ENCODE measurements at places on chromosomes 11 and 22.
A peak's percentile ranks its signal among the peaks of the same experiment; 100 is the strongest.

DNA sequence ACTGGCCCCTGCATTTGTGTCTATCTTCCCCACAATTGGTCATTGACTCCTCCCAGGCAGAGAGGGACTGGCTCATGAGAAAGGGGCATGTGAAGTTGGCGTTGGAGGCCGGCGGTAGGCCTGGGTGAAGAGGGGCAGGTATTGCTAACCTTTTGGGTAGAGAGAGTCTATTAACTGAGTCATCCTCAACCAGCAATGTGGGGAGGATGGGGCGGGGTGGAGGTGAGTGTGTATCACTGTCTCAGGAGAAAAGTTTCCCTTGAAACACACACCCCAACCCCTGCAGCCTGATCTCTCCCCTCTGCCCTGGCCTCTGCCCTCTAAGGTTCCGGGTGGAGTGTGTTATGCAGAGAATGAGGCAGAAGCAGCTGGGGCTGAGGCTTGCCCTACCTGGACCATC is 60.1 kb upstream of the PHF21B start:
- DNase-seq = no peak

DNA sequence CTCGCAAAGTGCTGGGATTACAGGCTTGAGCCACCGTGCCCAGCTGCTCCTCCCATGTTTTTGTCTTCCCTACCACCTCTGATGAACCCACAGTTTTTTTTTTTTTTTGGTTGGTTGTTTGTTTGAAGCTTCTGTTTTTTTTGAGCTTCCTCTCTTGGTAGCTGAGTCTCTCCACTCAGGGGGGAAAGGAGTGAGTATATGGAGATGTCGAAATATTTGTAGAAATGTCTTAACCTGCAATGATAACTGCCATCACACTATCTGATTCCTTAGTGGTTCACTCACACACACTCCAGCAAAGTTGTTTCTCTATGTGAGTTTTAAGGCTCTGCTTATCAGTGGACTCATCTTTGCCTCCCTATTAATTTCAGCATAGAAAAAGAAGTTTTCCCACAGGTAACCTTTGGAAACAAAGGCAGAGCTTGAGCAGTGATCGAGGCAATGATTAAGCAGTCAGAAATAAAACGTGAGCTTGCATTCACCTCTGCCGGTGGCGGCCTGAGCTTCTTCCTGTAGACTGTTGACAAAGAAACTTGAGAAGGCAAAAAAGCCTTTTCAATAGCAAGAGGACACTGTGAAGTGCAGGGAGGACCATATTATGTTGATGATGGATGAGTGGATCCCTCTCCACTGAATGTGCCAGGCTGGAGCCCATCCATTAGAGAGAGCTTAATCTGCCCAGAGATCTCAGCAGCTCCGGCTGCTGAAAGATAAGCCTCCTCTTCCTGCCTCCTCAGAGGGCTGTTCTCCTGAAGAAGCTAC is 29.0 kb upstream of the RASSF10 start:
- DNase-seq = no peak

DNA sequence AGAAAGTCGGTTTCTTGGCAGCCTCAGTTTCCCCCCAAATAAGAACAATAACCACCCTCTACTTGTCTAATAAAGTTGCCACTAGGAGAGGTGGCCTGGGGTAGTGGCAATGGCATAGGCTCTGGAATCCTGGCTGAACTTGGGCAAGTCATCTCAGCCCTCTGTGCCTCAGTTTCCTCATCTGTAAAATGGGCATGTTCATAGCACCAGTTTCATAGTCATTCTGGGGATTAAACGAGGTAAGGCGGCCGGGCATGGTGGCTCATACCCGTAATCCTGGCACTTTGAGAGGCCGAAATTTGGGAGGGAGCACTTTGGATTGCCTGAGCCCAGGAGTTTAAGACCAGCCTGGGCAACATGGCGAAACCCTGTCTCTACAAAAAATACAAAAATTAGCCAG is 63.0 kb downstream of the SGSM1 start:
- DNase-seq = no peak

- DNase-seq = peak; percentile 53
Measured at GRCh38 chr11:75351791-75352587, 528 bp upstream of the ARRB1 start.

DNA sequence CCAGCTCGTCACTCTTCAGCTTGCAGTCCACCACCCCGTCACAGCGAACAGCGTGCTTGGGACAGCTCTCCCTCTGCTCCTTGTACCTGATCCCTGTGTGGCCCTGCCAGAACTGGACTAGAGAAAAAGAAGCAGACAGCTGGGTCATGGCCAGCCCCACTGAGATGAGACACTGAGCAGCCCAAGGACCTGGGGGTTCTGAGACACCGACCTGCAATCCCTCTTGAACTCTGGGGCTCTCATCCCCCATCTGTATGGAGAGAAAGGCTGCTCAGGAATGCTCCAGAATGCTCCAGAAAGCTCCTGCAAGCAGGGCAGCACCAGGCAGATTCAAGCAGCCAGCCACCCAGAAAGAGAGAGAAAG is 14.8 kb downstream of the TMPRSS13 start:
- no peak for DNase-seq

- DNase-seq = no peak
Measured at GRCh38 chr11:1782831-1783724, 19.4 kb upstream of the CTSD start.

- DNase-seq = no peak
Measured at GRCh38 chr11:14746857-14747395, 103.3 kb downstream of the PDE3B start.

DNA sequence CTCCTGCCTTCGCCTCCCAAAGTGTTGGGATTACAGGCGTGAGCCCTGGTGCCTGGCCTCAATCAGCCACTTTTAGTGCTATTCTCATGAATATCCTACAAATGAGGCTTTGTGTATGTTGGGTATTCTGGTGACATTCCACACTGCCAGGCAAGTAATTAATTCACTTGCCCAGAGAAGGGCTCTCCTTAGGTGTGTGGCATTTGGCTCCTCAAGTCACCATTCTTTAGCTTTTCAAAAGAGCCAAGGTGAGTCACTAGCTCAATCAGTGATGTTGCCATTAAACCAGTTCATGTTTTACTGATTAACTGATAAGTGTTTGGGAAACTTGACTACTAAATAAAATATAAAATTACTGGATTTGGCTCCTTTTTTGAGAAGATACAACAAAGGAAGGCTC is 52.2 kb downstream of the SLC25A17 start:
- no peak for DNase-seq

- no peak for DNase-seq
Measured at GRCh38 chr11:62796281-62796680, 4.5 kb upstream of the TMEM223 start.

DNA sequence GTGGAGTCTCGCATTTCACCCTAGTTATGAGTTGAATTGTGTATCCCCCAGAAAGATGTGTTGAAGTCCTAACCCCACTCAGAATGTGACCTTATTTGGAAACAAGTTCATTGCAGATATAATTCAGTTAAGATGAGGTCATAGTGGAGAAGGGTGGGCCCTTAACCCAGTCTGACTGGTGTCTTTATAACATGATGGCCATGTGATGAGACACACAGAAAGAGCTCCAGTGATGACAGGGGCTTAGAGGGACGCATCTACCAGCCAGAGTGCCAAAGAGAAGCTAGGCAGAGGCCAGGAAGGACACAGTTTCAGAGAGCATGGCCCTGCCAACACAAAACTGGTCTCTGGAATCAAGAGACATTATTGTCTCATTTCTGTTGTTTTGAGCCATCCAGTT is 50.3 kb downstream of the LARGE1 start:
- no peak for DNase-seq

- DNase-seq = no peak
Measured at GRCh38 chr22:35033635-35034296, 32.2 kb upstream of the ISX start.

- DNase-seq = no peak
Measured at GRCh38 chr22:19169002-19169946, 9.3 kb downstream of the SLC25A1 start.

- no peak for DNase-seq
Measured at GRCh38 chr11:92969634-92970347, at the start of gene MTNR1B. Gene MTNR1B, plus strand, starts transcription at chr11:92969651. Its CDS starts 75 bp downstream, at chr11:92969726.
